ENCODE measurements at places on chromosomes 5 and 9.

- no peak for DNase-seq
Measured at GRCh38 chr9:109780453-109781033, 545 bp downstream of the PALM2AKAP2 start.

DNA sequence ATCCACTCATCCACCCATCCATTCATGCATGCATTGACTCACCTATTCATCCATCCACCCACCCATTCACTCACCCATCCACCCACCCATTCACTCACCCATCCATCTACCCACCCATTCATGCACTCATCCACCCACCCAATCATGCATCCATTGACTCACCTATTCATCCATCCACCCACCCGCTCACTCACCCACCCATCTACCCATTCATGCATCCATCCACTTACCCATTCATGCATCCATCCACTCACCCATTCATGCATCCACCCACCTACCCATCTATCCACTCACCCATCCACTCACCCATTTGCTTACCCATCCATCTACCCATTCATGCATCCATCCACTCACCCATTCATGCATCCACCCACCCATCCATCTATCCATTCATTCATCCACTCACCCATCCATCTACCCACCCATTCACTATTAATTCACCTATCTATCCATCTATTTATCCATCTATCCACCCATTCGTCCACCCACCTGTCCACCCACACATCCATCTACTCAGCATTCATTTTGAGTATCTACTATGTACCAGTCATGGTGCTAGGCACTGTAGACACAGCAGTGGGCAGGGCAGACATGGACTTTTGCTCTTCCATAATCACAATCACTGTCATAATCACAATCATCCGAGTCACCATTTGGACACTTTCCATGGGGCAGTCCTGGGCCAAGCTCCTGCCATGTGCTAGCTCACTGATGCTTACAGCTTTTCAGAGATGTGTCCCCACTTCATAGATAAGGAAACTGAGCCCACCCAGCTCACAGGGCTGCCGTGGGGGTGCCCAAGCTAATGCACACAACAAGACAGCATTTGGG lies 34.4 kb downstream of the HMCN2 start:
- DNase-seq: no peak

DNA sequence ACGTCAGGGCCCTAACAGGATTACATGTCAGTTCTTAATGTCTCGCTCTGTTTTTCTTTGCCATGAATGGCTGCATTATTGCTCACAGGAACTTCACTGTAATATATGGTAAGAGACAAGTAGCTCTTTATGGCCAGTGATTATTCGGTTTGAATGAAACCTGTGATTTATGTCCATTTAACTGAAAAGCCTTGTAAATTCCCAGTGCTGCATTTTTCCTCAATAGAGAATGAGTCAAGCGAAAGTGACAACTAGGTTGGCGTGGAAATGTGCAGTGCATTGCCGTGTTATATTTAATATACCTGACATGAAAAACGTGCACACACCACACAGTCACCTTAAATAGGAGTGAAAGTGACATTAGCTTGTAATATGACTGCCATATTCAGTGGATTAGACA lies 163.1 kb downstream of the PBX3 start:
- peak; percentile 77 for DNase-seq

DNA sequence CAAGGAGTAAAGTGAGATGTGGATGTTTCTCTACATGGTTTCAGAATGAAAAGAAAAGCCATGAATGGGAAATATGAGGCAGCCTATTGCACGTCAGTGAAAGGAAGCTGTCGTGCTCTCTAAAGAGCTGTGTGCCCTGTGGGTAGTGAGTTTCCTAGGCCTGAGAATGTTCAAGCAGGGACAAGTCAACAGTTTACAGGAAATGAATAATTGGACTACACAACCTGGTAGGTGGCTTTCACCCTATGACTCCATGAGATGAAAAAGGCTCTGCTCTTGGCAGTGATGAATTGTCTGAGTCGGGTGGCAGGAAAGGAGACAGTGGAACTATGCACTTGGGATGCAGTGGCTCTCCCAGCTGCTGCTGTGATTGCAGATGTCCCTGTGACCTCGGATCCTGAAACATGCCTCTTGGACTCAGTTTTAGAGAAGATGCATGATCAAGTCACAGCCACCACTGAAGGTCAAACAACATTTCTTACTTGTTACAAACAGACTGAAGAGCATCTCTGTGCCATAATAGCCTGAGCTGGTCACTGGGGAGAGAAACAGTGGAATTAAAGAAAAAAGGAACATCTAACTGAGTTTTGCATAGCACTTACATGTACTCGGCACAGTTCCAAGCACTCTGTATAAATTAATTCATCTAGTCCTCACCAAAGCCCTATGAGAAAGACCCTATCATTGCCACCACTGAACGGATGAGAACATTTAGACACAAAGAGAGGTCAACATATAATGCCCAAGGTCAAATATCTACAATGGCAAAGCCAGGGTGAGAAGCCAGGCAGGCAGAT lies 293.7 kb downstream of the SPOCK1 start:
- no peak for DNase-seq

DNA sequence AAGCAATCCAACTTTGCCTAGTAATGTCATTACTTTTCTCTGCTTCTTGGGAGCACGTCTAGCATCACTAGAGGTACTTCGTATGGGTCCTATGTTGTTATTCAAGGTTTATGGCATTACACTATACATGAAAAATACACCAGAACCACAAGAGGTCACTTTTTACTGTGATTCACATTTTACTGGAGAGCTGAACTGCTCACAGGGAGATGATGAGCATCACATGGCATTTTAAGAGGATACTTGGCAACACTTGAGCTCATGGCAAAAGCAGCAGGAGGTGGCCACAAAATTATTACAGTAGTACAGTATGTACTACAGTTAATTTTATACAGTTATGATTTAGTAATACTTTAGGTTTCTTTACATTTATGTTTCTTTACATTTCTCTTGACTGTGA lies 223.4 kb downstream of the PARP8 start:
- DNase-seq: no peak

Measured in COLO829 (cell line).